ENCODE measurements at places on chromosomes 12 and 14. TPM values are rescaled to one million over a fixed set of nuclear protein-coding genes. Genes with fewer than 3 reads are reported as not detected.

DNA sequence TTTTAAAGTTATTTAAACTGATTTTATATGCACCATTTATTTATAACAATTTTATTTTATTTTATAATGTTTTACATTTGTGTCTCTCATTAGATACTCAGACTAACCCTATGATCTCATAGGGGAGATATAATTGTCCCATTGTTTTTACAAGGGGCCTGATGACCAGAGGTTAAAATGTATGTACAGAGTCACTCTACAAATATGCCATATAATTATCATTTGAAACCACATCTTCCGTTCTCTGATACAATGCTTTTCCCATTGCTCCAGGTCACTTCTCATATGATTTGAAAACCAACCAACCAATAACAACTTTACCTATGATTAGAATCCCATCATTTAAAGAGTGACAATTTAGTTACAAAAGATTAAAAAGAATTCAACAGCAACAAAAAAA is 137.8 kb downstream of the GPHN start:
- H3K4me1 ChIP-seq = no peaks in the 10 kb centered on the region
- no peaks in the 10 kb centered on the region for H3K36me3 ChIP-seq
- no peak overlapping the region for H3K4me3 ChIP-seq

GRCh38 chr12:81811061-81811777 is 52.1 kb upstream of the PPFIA2 start:
- DNase-seq = no peak
- no peak overlapping the region for H3K4me3 ChIP-seq
- no peaks in the 10 kb centered on the region for H3K36me3 ChIP-seq
- H3K27me3 ChIP-seq = no peaks in the 10 kb centered on the region
- H3K27ac ChIP-seq = no peak overlapping the region
- no peaks in the 10 kb centered on the region for H3K4me1 ChIP-seq

- no peaks in the 10 kb centered on the region for H3K27me3 ChIP-seq
- no peak overlapping the region for H3K4me3 ChIP-seq
These were observed 4.3 kb upstream of the BDKRB1 start for GRCh38 chr14:96251656-96252155.

GRCh38 chr14:76112889-76113624 is 38.7 kb upstream of the GPATCH2L start:
- H3K27me3 ChIP-seq = no peaks in the 10 kb centered on the region
- H3K36me3 ChIP-seq = no peaks in the 10 kb centered on the region
- H3K27ac ChIP-seq = no peak overlapping the region
- no peak for DNase-seq
- no peak overlapping the region for H3K4me3 ChIP-seq

DNA sequence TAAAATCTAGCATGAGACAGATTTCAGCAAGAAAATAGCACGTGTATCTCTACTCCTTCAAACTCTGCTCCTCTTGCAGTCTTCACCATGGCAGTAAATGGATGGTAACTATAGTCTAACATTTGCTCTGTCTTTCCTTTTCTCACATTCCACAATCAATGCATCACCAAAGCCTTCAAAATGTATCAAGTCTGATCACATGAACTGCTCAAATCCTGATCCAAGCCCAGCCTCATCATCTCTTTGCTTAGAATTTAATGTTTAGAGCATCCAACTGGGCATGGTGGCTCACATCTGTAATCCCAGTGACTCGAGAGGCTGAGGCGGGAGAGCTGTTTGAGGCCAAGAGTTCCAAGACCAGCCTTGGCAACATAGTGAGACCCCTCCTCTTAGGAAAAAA is 45.9 kb downstream of the CDK17 start:
- DNase-seq = no peak
- H3K27ac ChIP-seq = no peak overlapping the region
- no peaks in the 10 kb centered on the region for H3K27me3 ChIP-seq
- H3K36me3 ChIP-seq = no peaks in the 10 kb centered on the region

GRCh38 chr14:95700221-95700976 is 13.5 kb downstream of the TCL1A start:
- no peaks in the 10 kb centered on the region for H3K36me3 ChIP-seq
- H3K27ac ChIP-seq = no peak overlapping the region

- H3K36me3 ChIP-seq = no peaks in the 10 kb centered on the region
- no peaks in the 10 kb centered on the region for H3K27me3 ChIP-seq
- H3K27ac ChIP-seq = no peak overlapping the region
- peaks cover 2% of the 10 kb centered on the region for H3K4me1 ChIP-seq
- DNase-seq = no peak
These were observed 56.3 kb downstream of the PLXNC1 start for GRCh38 chr12:94204499-94205247.

DNA sequence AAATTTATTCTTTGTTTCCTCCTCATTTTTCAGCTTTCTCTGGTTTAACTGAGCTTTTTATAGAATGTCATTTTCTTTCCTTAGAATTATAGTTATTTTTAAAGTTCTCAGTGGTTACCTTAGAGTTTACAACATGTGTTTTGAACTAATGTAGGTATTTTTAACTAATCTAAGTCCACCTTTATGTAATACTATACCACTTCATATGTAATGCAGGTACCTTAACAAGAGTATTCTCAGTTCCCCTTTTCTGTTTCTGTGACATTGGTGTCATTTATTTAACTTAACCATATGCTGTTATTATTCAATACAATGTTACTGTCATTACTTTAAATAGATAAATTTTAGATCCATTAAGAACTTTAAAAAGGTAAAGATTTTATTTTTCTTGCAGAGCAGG is 30.3 kb upstream of the KCNC2 start:
- no peak overlapping the region for H3K27ac ChIP-seq
- DNase-seq = no peak
- no peaks in the 10 kb centered on the region for H3K27me3 ChIP-seq
- no peaks in the 10 kb centered on the region for H3K36me3 ChIP-seq
- no peaks in the 10 kb centered on the region for H3K4me1 ChIP-seq

DNA sequence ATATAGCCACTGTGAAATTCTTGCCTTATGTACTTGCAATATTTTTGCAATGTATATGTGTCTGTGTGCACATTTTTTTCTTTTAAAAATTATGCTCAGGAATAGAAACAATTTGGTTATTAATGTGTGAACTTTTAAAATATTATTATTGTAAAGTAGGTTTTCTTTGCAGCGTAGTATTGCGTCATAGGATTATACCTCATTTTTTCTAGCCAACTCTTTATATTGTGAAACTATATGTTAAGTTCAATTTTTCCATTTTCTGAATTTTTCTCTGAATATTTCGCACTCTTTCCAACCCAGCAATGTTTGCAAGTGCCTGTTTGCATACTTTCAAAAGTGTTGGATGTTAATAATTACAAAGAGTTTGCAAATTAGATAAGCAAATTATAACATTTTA is 471.6 kb upstream of the LMO3 start:
- no peak overlapping the region for H3K27ac ChIP-seq
- no peaks in the 10 kb centered on the region for H3K4me1 ChIP-seq
- no peak overlapping the region for H3K4me3 ChIP-seq

GRCh38 chr12:11688379-11688778 is 38.9 kb downstream of the ETV6 start:
- no peak overlapping the region for H3K27ac ChIP-seq
- no peaks in the 10 kb centered on the region for H3K27me3 ChIP-seq

DNA sequence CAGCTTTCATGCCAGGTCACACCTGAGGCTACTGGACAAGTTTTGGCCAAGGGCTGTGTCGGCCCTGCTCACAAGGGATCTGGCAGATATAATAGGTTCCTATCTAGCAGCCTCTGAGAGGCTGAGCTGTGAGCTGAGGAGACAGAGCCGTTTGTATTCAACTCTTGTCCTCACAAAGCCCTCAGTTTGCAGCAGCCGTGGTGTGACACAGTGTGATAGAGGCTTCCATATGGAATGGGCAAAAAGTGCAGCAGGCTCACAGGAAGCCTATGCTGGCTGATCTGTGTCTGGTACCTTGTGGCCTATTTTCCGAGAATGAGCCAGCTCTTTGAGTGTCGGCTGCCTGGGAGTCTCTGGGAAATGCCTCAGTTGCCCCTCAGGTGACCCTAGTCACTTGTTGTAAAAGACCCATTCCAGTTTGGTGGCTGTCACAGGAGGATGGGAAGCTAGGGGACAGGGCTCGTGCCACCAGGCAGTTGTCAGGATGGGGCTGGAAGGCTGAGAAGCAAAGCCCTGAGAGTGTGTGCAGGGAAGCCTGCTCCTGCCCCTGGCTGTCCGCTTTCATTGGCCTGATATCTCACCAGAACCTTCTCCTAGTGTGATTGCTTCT is 16.1 kb downstream of the VRTN start:
- H3K4me3 ChIP-seq = no peak overlapping the region
- H3K27ac ChIP-seq = no peak overlapping the region
- no peaks in the 10 kb centered on the region for H3K4me1 ChIP-seq
- H3K36me3 ChIP-seq = no peaks in the 10 kb centered on the region

DNA sequence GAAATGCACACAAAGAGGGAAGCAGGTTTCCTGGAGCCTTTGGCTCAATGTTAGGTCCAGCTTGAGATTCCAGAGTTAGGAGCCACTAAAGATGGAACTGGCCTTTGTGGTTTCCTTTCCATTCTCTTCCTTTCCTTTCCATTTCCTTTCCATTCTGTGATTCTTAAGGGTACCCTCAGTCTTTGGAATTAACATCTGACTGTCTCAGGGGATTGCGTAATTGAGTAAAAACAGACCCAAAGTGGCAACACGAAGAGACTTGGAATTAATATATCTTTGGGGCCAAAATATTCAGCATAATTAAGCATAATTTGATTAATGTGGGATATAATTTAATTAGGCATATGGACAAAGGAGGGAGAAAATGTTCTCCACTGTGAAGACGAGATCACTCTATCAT is 205.6 kb downstream of the CRADD start:
- DNase-seq = no peak
- H3K27me3 ChIP-seq = no peaks in the 10 kb centered on the region
- H3K27ac ChIP-seq = no peak overlapping the region
- no peak overlapping the region for H3K4me3 ChIP-seq

- H3K27me3 ChIP-seq = no peaks in the 10 kb centered on the region
- no peak overlapping the region for H3K4me3 ChIP-seq
- no peaks in the 10 kb centered on the region for H3K4me1 ChIP-seq
These were observed 216.3 kb downstream of the SLC6A15 start for GRCh38 chr12:84696281-84696680.

GRCh38 chr14:79420725-79421124 is 790.6 kb downstream of the DIO2 start:
- DNase-seq = no peak
- no peaks in the 10 kb centered on the region for H3K36me3 ChIP-seq
- H3K4me1 ChIP-seq = peaks cover 39% of the 10 kb centered on the region
- H3K27ac ChIP-seq = no peak overlapping the region
- H3K27me3 ChIP-seq = no peaks in the 10 kb centered on the region

- H3K4me3 ChIP-seq = no peak overlapping the region
- no peaks in the 10 kb centered on the region for H3K27me3 ChIP-seq
- peak overlapping the region; percentile 100 for H3K27ac ChIP-seq
- H3K4me1 ChIP-seq = peaks cover 32% of the 10 kb centered on the region
These were observed 5.3 kb upstream of the UBC start for GRCh38 chr12:124919521-124920352.

Gene ACTN1
- 65.3 TPM for total RNA-seq

Gene SCN8A
- total RNA-seq = 4.7 TPM

Gene NFATC4
- total RNA-seq = 2.3 TPM

Gene TMCC3
- 3.7 TPM for total RNA-seq

Gene DDN
- total RNA-seq = not detected
